ENCODE measurements at places on chromosomes 5 and 9.

DNA sequence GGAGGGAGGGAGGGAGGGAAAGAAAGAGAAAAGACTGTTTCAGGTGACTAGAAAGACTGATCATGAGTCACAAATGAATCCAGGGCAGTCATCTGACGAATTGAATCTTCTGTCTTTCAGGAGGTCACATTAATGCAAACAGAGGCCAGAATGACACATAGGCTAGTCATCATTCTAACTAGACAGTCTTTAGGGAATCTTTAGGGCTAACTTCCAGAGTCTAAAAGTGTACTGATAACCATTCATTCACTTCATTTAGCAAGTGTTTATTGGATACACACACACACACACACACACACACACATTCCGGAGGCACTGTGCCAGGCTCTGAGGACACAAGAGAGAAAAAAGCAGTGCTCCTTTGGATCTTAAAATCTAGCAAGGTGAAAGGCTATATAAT, 156.7 kb downstream of the EBF1 start:
- DNase-seq, result peak; percentile 88

DNA sequence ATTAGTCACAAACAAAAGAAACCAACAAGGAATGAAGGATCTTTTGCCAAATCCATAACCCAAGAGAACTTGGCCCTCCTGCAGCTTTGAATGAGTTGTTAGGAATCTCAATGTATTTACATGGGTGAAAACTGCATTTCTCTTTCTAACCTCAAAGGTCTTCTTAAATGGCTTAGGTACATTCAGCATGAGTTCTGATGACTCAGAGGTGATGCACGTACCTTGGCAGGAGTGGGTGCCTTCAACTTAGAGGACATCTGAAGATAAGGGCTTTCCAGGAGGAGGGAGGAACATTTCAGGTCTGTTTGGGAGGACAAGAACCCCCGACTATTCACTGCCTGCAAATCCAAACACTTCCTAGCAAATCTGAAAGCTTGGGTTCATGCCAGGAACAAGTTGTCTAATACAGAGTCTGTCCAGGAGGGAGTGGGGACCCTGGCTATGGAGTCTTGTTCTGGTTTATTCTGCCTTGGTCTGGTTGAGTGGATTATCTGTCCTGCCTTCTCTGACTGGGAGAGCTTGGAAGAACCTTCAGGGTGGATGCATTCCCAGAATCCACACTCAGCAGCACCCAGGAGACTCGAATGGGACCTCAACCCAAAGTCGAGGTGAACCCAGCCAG, 65.7 kb downstream of the IRX2 start:
- peak; percentile 79 for DNase-seq

DNA sequence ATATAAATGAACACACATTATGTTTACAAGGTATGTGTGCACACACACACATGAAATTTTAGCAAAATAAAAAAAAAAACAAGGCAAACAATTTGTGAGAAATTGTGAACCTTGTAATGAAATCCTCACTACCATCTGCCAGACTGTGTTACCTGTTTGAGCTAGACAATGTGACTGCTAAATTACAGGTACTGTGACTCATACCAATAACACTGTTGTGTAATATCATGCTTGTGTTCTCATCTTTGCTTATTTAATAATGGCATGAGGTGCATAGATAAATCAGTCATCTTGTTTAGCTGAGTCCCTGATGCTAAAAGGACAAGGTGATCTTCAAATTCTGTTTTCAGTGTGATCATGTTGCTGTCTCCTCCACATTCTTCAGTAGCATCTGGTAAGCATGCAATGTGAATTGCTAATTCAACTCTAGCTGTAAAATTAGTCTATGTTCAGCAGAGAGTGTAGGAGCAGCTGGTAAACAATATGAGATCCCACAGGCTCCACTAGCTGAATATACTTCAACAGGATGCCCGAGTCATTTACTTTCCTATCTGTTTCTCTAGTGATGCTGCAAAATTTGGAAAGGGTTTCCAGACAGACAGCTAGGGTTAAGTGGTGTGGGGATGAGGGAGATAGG, 966.3 kb upstream of the C9orf72 start:
- peak; percentile 68 for DNase-seq

GRCh38 chr5:167057665-167058064, 1233.8 kb upstream of the WWC1 start:
- no peak for DNase-seq

DNA sequence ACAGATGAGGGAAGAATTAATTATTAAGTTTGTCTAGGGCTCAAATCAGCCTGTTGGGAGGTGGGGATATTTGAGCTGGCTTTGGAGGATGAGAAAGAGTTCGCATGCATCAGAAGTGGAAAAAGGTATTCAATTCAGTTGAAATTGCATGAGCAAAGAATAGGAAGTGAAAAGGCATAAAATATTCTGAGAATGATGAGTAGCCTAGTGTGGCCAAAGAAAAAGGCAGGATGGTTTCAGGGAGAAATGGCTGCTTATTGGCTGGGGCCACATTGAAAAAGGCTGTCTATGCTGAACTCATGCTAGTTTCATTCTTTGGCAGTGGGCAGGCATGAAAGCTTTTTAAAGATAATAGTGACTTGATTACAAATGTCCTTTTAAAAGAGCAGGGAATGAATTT, 235.4 kb upstream of the RIOK2 start:
- no peak for DNase-seq

GRCh38 chr9:121312169-121312568, 44.2 kb downstream of the GSN start:
- DNase-seq, result no peak

GRCh38 chr5:133777951-133778350, 165.6 kb upstream of the FSTL4 start:
- no peak for DNase-seq

- no peak for DNase-seq
Measured at GRCh38 chr9:100377015-100377414, 24.3 kb upstream of the TEX10 start.

DNA sequence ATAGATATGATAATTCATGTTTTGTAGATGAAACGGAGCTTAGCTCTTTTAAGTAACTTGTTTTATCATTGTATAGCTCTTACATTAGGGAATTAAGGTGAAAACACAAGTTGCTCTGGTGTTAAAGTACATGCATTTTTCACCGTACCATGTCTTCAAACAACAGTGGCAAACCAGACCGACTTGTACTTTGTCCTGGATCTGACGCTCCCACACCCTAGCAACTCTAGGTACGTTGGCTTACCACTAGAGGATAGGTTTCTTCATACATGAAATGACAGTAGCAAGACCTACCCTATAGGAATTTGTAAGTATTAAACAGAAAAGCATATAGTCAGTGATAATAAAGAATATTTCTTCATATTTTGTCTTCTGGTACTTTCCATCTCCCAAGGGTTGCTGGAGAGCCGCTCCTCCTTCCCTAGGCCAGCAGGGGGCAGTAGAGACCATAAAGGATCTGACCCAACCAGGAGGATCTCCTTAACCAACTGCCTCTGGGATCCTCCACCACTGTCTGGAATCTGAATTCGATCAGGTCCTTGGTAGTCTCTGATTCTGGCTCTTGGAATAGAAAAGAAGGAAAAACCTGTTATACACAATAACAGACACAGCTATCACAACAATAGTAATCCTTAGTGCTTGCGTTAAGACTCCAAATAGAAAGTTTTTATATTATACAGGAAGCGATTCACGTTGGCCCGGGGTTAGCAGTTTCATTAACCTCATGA, 136.7 kb downstream of the CAVIN4 start:
- peak; percentile 9 for DNase-seq

GRCh38 chr5:68345171-68345570, 129.6 kb downstream of the PIK3R1 start:
- no peak for DNase-seq

- no peak for DNase-seq
Measured at GRCh38 chr9:71620746-71621145, 147.6 kb downstream of the CEMIP2 start.

DNA sequence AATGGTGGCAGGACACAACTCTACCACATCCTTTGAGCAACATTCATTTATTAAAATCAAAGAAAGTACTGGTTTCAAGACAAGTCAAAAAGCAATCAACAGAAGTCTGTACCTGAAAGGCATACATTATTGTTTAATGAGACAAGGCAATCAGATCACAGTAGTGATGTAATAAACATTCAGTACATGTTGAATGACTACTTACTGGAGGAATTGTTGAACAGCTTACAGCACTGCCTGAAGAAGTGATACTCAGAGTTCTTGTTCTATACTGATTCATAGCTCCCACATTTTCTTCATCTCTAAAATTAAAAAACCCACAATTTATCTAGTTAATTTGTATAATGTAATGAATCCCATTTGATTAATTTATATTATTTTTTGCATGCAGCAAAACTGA, 18.2 kb downstream of the RIOK2 start:
- peak; percentile 31 for DNase-seq

DNA sequence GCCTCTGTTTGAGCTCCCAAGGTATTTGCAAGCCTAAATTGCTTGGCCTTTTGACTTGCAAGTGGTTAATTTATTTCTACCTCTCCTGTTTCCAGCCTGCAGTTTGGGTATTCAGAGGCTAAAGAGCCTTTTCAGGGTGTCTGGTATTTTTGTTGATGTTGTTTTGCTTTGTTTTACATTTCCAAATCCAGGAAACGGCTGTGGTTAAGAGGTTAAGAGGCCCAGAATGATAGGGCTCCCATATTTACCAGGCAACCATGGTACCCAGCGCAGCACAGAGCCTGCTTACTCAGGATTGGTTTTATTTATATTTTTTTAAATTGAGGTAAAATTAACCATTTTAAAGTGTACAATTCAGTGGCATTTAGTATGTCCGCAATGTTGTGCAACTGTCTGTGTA, 92.1 kb downstream of the PDZD2 start:
- no peak for DNase-seq

DNA sequence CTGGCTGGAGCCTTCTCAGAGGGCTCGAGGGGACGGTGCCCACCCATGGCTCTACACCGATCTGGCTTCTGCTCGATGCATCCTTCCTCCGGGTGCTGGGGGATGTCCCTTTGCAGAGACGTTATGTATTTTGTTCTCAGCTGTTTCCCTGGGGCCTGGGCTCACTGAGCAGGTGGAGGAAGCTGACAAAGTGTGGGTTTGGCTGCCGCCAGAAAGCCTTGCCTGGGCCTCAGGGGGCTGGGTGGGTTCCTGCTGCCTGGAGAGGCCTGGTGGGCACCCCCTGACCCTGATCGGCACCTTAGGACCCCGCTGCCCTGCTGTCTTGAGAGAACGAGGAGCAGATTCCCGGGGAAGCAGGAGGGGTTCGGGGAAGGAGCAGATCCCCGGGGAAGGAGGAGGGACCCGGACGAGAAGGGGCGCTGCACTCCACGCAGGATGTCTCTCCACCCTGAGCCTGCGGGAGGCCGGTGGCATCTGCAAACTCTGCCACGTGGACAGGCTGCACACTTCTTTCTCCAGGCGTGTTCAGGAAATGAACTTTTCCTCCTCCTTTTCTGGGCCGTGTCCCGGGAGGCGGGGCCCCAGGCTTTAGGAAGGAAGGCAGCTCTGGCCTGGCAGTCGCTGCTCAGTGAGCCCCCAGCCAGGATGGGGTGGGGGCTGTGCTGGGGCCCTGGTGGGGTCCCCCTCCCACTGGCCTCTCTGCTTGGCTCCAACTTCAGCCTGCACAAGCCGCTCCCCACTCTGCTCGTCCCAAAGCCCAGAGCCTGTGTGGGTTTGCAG, 148.9 kb downstream of the RXRA start:
- peak; percentile 8 for DNase-seq

DNA sequence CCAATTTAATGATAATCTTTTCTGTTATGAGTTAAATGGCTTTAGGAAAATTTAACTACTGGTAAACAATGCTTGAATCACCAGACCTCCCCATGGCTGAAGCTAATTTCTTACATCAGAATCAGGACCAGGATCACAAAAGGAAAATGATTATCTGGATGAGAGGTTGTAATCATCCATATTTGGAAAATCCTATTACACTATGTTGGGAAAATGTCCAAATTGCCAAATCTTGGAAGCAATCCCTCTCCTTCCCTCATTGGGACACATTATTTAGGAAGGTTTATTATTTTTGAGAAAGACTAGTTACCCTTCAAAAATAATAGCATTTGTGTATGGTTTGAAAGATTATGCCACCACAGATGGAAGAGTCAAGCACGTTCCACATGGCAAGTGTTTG, 130.7 kb upstream of the MINAR2 start:
- no peak for DNase-seq

DNA sequence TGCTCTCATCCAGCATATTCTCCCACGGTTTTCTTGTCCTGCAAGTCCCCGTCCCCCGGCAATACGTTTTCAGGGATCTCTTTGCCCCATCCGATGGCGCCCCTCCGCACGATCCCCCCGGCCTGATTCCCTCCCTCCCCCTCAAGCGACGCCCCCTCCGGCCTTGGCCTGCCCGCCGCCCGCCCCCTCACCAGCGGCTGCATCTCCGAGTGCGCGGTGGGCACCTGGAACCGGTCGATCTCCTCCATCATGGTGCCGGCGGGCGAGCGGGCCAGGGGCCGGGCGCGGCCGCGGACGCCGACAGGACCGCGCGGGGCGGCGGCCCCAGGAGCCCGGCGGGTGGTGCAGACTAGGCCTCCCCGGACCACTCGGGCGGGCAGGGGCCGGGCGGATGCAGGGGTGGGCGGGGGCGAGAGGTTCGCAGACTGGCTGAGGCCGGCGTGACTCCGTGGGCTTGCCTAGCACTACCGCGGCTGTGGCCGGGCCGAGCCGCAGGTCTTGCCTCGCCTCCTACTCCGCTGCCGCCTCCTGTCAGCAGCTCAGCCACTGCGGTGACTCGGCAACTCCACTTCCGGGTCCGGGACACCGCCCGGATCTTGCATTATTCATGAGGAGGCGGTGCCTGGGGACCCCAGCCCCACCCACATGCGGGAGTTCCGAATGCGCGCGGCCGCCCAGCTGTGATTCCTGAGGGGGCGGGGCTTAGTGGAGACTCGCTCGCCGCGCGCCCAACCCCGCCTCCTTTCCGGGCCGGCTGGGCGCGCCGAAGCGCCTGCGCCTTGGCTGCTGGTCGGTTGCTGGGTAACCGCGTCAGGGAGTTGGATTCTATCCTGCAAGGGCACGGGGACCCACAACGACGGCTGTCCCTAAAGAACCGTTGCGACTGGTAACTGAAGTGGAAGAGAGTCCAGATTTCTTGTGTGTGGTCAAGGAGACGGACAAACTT, at the start of the genes DNAI1 and FAM219A:
Gene DNAI1 (plus strand): TSS at position 793 of the 946 bp plus-strand sequence. CDS start 201 bp downstream, outside the sequence.
Gene FAM219A (minus strand): TSS at position 558 of the 946 bp plus-strand sequence. CDS start 307 bp downstream, at position 251.
- DNase-seq, result peak; percentile 92

- no peak for DNase-seq
Measured at GRCh38 chr9:19102181-19102630, 498 bp downstream of the HAUS6 start.

DNA sequence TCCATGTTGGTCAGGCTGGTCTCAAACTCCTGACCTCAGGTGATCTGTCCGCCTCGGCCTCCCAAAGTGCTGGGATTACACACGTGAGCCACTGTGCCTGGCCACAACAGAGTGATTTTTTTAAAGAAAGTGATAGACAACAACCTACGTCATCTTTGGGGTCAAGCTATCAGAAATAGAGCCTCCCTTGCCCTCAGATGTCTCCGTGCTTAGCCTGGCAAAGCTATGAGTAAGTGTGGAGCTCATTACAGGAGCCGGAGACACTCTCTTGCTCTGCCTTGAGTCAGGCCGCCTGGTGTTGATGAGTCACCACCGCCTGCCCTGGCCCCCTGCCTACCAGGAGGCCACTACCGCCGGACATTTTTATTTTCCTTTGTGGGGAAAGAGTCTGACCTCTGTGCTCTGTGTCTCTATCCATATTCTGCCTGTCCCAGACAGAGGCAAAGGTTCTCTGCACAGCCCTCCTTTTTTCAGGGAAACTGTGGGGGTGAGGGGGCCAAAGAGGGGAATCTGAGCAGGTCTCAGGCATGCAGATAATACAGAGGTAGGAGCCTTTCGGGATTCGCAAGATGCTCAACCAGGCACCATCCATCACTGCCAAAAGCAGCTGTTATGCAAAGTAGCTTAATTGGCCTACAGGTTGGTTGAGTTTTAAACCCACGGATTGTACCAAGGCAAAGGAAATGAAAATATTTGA, 123.7 kb upstream of the CPEB4 start:
- DNase-seq, result peak; percentile 87

GRCh38 chr5:122154491-122154890, 25.1 kb downstream of the ZNF474 start:
- DNase-seq, result no peak

All from foreskin keratinocyte (primary cell).